ENCODE measurements at places on chromosomes 1 and 21.

DNA sequence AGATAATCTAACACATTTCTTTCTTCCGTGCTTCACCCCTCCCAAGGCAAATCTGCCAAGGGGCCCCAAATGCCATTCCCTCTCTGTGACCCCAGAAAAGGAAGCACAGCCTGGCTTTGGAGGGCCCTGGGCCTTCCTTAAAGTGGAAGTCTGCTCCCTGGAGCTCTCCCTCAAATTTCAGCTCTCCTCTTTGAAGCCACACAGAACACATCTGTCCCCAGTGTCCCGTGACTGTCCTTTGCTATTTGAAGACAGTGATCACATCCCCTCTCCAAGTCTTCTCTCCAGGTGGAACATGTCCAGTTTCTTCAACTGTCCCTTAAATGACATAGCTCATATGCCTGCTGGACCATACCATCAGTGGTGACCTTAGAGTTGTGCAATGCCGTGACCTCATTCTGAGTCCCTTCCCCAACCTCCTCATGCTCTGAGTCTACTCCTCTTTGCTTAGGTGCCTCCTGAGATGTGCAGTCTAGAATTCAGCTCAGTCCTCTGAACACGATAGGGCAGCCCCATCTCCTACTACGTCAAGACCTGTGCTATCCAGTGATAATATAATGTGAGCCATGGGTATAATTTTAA is 18.4 kb upstream of the FOXO6 start:
- DNase-seq = no peak

DNA sequence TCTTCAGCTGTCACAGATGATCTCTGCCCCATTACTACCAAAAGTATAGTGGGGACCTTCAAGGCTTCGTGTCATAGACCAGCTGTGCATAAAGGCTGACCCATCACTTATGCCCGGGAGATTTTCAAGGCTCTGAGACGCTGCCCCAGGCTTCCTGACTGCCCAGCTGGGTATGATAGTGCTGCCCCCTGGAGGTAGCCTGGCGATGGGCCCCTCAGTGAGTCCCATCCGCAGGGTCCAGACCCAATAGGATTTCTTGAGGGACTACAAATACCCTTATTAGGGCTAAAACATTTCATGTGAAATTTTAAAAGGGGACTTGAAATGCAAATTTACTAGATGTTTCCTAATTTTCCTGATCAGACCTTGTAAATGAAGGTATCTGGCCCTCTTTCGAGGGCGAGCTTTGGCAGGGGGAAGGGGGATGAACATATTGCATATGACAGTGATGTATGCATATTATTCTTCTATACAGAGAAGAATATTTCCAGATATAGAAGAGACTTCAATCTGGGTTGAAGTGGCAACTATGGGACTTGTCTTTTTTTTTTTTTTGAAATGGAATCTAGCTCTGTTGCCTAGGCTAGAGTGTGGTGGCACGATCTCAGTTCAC is 11.7 kb upstream of the FCMR start:
- no peak for DNase-seq

DNA sequence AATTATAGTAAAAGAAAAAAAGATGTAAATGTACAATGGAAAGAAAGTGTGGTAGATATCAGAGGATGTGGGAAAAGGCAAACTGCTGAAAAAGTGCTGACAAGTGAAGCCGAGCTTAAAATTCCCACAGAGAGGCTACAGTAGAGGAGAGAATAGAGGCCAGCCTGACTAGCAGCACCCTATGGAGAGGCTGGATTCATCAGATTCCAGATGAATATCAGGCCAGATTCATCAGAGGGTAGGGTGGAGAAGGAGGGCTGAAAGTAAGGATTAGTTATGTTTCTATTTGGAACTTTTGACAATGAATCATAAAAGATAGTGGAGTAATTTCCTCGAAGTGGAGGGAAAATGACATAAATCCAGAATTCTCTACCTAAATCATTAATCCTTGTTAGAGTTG is 60.4 kb upstream of the NEK7 start:
- DNase-seq = no peak

GRCh38 chr1:25906644-25907300 is 553 bp upstream of the STMN1 start:
- DNase-seq = no peak

DNA sequence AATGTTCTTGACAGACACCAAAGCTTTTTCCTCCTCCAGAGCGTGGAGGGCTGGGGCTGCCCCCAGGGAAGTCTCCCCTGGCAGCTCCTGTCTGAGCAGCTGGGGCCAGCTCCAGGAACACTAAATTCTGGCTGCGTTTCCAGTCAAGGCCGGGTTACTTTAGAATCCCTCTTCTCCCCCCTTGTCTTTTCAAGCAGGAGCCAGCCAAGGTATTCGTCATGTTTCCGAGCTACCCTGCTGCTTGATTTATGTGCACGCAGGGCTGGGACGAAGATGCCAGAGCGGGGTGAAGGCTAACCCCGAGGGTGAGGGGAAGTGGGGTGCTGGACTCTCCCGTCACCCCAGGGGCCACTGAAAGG is 68.1 kb upstream of the ANGPTL1 start:
- no peak for DNase-seq

GRCh38 chr1:204972426-204972825 is 70.6 kb upstream of the CNTN2 start:
- no peak for DNase-seq

GRCh38 chr21:41566500-41567014 is 58.6 kb upstream of the TMPRSS2 start:
- no peak for DNase-seq

DNA sequence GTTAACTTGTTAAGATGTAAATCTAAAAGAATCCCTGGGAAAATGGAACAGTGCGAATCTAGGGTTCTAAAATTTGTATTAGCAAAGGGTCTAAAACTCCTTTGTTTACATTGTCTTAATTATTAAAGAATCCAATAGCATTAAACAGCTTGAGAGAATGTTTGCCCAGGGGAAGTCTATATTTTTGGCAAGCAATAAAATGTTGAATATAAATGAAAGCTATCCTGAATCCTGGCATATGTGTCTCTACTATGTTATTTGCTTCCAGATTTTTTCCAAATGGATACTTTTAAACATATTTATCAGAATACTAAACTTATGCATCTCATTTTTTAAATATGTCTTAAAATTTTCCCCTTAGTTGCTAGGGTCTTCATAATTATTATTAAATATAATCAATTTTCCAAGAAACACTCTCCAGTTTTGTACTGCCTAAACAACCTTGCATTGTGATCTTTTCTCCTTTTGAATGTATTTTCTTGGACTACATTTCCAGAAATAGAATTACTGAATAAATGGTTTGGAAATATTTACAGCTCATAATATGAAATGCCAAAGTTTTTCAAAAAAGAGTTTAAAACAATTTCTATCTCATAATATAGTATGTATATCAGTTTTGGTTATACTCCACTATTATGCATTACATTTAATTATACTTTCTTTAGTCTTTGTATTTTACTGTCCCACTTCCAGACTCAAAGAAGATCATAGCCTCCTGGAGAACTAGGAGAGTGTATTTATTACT is 304.8 kb downstream of the USP25 start:
- DNase-seq = no peak

GRCh38 chr1:159892944-159893343 is 7.0 kb downstream of the CFAP45 start:
- DNase-seq = no peak

- no peak for DNase-seq
Observed at GRCh38 chr1:76224752-76225151, 150.2 kb downstream of the ST6GALNAC3 start.

DNA sequence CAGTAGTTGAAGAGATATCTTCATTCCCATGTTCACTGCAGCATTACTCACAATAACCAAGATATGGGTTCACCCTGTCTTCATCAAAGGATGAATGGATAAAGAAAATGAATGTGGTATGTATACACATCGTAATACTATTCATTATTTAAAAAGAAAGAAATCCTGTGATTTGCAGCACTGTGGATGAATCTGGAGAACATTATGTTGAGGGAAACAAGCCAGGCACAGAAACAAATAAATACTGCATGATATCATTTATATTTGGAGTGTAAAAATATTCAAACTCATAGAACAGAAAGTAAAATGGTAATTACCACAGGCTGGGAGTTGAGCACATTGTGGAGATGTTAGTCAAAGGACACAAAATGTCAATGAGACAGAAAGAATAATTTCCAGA is 977.2 kb downstream of the AMY1C start:
- no peak for DNase-seq

DNA sequence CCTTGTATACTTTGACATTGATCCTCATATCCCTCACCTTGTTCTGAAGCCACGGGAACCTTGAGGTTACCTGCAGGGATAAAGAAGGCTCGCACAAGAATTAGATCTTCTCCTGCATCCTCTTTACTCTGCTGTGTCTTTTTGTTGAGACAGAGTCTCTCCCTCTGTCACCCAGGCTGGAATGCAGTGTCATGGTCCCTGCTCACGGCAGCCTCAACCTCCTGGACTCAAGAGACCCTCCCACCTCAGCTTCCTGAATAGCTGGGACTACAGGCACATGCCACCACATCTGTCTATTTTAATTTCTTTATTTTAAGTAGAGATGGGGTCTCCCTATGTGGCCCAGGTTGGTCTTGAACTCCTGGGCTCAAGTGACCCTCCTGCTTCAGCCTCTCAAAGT is 134.7 kb downstream of the PTPRC start:
- no peak for DNase-seq

DNA sequence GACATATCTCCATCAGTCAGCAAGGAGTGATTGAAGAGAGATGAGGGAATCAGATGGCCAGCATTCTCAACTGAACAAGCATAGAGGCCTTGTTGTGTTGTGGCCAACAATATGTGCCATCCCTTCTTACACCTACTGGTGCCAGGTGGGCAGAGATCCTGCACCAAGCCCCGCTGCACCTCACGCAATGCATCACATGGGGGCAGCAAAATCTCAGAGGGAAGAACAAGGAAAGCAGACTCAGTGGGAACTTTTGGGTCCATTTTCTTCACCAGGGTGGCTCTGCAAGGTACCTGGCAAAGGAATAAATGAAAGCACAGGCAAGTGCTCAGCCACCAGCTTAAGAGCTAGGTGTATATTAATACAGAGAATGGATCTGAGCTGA is 33.2 kb downstream of the HSD3B2 start:
- no peak for DNase-seq

GRCh38 chr1:187074445-187075048 is 245.8 kb downstream of the PLA2G4A start:
- DNase-seq = no peak

GRCh38 chr1:215458562-215458961 is 108.5 kb upstream of the KCTD3 start:
- no peak for DNase-seq

- DNase-seq = no peak
Observed at GRCh38 chr1:31529999-31530684, 46.2 kb upstream of the TINAGL1 start.

GRCh38 chr1:97919585-97920261 is 1.1 kb downstream of the DPYD start:
- DNase-seq = no peak

GRCh38 chr1:222897527-222898190 is 82.8 kb downstream of the DISP1 start:
- DNase-seq = no peak

DNA sequence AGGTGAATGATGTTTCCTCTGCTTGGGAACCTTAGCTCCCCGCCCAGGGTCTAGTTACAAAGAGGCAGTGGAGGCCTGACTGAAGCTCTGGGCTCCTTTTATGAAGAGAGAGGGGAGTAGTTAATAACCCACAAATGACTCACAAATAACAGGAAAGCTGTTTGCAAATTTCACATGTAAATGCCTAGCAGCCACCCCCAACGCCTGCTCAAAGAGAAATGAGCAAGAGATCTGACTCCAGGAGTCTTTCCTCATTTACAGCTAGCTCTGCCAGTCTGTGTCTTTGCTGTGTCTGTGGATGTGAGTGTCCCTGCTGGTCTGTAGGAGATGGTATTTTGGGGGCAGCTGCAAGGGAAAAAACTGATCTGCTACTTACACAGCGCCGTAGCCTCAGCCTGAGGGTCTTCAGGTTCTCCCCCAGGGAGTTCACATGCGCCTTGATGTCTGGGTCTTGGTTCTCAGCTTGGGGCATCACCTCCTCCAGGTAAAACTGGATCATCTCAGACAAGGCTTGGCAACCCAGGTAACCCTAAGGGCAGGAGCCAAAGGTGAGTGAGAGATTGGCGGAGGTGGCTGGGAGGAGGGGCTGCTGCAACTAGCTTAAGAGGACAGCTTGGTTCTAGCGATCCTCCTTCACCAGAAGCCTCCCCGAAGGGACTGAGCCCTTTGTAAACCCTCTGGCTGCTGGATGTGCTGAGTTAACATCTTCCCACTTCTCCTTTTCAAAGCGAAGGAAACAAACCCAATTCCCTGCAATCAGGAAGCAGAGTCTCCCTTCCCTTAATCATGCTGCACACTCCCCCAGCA is at the start of gene IL19:
Gene IL19, plus strand, starts transcription at position 243 of the 807 bp plus-strand sequence. CDS start 65,890 bp downstream, outside the sequence.
- no peak for DNase-seq

DNA sequence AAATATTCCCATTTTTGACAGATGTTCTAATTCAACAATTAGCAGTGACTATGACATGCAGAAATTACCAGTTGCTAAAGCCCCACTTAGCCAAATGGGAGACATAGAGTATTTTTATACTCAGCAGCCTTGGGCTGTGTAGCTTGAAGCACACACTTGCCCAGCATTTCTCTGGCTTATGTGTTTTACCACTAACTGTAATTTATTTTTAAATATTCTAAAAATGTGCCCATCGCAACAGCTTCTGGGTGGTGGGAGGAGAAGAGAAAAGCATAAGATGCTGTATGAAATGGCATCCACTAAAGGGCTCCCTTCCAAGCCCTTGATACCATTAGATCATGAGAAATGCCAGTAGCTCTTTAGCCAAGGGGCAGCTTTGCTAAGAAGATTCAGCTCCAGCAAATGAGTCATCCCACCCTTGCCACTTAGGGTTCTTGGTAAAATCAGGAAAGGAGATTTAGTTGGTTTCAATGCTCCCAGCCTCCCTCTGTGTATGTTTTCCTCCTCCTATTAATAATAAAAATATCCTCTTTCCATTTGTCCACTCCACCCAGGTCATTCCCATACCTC is 462.7 kb upstream of the DEPDC1 start:
- DNase-seq = no peak

- DNase-seq = no peak
Observed at GRCh38 chr21:24197132-24197643, 1410.1 kb downstream of the MRPL39 start.
